ENCODE measurements at places on chromosomes 7 and 10.

GRCh38 chr7:21064698-21065648, 278.3 kb upstream of the SP8 start:
- no peak for DNase-seq

GRCh38 chr10:3625959-3626751, 158.9 kb downstream of the KLF6 start:
- DNase-seq = no peak

DNA sequence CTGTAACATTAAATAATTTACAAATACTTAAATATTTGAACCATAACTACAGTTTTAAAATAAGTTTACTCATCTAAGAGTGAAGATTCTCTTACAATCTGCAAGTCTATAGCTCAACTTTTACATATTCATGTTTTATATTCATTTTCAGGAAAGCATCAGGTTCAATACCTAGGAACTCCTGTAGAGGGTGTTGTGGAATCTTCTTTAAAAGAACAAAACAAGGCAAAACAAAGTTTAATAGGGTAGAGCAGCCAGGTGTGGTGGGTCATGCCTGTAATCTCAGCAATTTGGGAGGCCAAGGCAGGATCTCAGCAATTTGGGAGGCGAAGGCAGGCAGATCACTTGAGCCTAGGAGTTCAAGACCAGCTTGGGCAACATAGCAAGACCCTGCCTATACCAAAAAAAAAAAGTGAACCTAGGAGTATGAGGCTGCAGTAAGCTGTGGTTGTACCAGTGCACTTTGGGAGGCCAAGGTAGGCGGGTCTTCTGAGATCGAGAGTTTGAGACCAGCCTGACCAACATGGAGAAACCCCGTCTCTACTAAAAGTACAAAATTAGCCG, 45.1 kb downstream of the ST8SIA6 start:
- no peak for DNase-seq

DNA sequence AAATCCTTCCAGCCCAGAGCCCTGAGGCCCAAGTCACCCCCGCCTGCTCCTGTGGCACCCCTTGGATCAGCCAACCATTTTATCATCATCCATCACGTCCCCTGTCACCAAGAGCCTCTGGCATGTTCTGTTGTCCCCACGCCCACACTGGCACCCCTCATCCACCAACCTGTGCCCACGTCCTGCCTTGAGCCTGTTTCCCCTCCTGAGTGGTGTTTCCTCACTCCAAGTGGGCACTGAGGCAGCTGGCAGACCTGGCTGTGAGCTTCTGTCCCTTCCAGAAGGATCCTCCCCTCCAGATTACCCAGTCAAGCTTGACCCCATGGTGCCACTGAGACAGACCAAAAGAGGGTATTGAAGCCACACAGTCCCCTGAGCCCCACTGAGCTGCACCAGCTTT, 71.4 kb upstream of the ANTXRL start:
- no peak for DNase-seq

GRCh38 chr10:130492266-130492934, 356.2 kb downstream of the GLRX3 start:
- no peak for DNase-seq
